ENCODE measurements at places on chromosomes 4 and X.

DNA sequence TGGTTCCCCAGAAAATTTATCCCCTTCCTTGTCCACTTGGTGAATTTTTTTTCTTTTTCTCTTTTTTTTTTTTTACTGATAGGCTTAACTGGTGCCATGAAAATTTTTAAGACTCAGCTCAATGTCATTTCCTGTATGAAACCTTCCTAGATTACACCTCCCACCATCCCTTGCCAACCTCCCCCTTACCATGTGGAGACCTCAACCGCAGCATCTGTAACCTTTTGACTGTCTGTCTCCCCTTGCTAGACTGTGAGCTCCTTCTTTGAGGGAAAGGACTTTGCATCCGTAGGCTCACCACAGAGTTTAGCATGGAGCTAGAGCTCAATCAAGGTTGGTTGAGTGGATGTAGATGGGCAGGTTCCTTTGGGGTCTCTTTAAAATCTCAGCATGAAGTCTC lies 5.2 kb upstream of the PGRMC1 start:
- no peak for DNase-seq

DNA sequence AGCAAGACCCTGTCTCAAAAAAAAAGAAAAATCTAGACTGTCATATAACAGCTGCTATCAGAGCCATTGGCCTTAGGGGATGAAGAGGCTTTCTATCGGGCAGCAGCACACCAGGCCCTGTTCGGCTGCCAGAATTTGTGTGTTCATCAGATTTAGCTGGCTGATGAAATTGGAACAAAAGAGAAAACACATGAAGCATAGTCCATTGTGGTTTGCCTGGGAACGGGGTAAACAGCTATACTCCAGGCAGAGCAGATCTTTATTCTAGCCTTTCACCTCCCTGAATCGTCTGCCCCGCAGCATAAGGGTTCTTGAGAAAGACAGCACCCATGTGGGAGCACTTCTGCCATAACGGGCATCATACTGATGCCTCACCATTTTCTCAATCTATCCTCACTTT lies 11.6 kb downstream of the TKTL1 start:
- DNase-seq = no peak

GRCh38 chr4:3363411-3364141 lies 70.8 kb downstream of the RGS12 start:
- DNase-seq = no peak

DNA sequence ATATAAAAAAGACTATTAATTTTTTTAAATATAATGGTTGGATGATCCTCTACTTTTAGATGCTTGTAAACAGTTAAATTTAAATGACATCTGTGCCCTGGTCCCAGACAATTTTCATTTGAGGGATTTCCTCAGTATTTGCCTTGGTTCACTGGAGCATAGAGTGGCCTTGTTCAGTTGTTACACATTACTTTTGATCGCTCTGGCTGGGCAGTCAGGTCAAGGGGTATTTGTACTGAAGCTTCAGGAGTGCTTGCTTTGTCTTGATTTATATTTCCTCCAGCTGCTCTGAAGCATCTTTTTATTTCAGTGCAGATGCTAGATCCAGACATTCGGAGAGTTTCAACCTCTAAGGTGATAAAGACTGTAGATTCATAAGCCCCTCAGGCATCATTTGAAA lies 50.0 kb downstream of the COMMD8 start:
- no peak for DNase-seq

DNA sequence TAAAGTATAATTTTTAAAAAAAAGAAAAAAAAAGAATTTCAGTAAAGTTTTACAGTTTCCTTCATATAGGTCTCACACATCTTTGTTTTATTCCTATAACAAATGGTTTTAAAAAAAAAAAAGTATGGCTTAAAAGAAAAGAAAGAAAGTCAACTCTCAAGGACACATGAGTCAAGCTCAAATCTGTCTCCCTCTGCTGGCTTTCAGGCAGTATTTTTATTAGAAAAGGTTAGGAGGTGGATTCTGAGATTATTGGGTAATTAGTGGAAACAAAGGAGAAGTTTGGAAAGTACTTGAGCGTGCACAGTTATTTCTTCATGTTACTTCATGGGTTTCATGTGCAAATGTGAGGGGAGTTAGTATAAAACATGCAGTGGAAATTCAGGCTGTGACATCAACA lies 36.6 kb upstream of the BTC start:
- DNase-seq = no peak

- peak; percentile 7 for DNase-seq
Observed at GRCh38 chrX:5681159-5681558, 547.5 kb downstream of the NLGN4X start.

GRCh38 chr4:90994851-90995574 lies 867.8 kb downstream of the CCSER1 start:
- no peak for DNase-seq

DNA sequence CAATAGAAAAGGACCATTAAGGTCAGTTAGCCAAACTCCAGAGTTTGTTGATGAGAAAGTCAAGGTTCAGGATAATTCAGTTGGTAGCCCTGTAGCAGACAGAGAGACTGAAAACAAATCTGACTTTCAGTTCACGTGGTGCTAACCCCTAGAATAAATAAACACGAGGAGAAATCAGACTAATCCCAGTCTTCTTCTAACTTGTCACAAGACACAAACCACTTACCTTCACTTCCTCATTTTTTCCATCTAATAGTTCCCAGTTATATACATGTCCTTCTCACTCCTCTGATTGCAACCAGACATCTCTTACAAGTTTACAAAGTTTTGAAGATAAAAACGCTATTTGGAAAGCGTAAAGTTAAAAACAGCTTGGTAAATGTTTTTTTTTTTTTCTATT lies 7.7 kb downstream of the TLR7 start:
- no peak for DNase-seq
